ENCODE measurements at places on chromosomes 7 and 10.

- no peak for DNase-seq
These were observed 96.2 kb downstream of the VOPP1 start for GRCh38 chr7:55475855-55476803.

- DNase-seq, result no peak
These were observed 42.9 kb upstream of the ZNF716 start for GRCh38 chr7:57407125-57407524.

DNA sequence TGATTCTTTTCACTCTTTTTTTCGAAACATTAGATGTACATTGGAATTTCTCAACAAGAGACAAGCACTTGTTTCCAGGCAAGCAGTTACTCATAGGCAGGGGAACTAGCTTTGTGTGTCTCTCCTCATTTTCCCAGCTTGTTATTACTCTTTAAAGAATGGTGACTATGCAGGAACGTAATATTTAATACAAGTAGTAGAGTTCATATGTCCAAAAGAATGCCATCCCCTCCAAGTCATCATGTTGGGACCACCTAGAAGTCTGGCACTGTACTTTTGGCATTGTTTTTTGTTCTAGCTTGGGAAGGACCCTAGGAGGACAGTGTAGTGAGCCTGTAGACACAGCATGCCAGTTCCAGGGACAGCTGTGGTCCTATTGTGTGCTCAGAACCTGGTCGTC lies 650.7 kb downstream of the INHBA start:
- no peak for DNase-seq

GRCh38 chr10:48542471-48543181 lies 62.2 kb downstream of the ARHGAP22 start:
- no peak for DNase-seq

- no peak for DNase-seq
These were observed 4.0 kb downstream of the CYREN start for GRCh38 chr7:135166338-135166990.

- DNase-seq, result no peak
These were observed 244.7 kb downstream of the KIF20B start for GRCh38 chr10:89946106-89946505.

DNA sequence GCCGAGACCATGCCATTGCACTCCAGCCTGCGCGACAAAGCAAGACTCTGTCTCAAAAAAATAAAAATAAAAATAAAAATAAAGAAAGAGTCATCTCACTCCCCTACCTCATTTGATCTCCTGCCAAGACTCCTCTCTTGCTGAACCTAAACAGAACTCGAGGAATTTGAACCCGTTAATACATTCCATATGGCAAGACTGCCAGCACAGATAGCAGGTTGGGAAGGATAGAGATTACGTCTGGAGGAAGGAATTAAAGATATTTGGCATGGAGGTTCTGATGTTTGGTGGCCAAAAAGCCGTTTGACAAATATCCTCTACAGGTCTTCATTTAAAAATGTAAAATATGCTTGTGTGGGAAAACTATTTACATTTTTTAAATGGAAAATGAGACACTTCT lies 549.6 kb downstream of the HTR7 start:
- no peak for DNase-seq

DNA sequence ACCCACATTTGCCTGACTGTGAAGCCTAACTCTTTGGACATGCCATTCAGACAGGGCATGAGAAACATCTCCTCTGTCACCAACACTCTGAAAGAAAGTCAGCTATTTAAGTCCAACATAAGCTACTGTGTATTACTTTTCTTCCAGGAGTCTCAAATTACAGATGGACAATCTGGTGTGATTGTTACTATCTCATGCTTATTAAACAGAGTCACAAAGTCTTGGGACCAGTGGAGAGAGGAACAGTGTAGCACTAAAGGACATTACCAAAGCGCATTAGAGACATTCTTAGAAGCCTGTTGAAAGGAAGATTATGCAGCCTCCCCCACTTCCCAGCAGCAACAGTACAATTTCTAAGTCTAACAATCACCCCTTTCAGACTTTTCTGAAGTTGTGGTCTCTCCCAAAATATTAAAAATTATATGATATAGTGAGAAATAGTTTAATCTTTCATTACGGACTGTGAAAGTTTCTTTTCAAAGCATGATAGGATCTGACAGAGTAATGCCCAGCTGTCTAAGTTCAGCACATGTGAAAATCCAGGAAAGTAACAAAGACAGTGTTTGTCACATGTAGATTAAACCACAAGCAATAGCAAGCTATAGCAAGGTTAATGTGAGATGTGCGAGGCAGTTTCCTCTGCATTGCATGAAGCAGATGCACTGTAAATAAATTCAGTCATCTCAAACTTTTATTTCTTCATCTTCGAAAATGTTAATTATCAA lies 280.9 kb upstream of the FZD8 start:
- DNase-seq, result no peak

GRCh38 chr7:36232971-36233550 lies 80.0 kb downstream of the EEPD1 start:
- no peak for DNase-seq

DNA sequence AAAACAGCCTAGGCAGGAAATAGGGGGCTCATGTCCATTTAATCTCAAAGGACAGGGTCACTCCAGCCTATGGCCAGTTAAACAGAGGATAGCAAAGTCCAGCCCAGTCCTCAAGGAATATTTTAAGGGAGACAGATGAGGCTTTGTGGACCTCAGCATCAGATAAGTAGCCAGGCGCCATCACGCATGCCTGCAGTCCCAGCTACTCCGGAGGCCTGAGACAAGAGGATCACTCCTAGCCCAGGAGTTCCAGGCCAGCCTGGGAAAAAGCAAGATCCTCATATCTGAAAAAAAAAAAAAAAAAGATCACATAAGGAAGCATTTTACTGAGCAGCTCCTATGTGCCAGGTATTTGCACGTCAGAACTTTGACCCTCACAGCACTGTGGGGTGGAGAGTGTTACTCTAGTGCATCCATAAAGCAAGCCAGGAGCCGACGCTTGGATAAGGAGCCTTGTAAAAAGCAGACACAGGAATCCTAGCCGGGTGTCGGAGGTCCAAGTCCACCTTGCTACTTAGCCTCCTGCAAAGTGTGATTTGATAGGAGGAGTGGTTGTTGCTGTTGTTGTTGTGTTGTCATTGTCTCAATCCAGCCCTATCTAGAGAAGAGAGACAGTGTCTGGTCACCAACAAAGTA lies 61.8 kb upstream of the DOCK1 start:
- no peak for DNase-seq

DNA sequence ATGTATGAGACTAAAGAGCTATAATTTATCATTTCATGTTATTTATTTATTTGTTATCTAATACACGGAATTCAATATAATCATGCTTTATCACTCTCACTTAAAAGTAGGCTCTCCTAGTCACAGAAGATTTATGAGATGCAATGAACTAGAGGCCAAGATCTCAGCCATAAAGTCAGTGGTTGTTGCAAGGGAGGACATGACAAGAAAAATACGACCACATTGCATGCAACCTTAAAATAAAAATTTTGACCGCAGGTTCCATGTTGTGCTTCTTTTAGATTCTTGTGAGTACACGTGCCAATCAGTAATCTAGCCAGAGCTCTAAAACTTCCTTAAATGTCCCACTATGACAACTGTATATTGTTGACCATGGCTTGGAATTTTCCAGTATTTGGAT lies 75.9 kb upstream of the SP8 start:
- no peak for DNase-seq

- no peak for DNase-seq
These were observed 127.0 kb downstream of the RELN start for GRCh38 chr7:103862302-103863035.

DNA sequence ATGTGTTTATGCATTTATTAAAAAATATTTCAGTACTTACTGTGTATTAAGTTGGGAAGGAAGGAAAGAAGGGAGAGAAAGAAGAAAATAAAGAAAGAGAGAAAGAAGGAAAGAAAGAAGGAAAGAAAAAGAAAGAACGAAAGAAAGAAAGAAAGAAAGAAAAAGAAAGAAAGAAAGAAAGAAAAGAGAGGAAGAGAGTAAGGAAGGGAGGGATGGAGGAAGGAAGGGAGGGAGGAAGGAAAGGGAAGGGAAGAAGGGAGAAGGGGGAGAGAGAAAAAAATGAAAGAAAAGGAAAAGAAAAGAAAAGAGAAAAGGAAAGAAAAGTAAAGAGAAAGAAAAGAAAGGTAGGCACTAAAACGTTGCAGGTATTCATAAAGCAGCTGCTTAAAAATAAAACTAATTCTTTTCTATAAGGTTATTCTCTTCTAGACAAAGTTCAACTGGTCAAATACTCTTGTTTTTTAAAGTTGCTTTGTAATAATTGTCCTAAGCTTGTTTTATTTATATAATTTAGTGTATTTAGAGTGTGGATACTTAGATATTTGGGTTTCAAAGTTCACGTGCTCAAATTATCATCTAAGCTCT lies 703.3 kb upstream of the LRRTM3 start:
- no peak for DNase-seq

DNA sequence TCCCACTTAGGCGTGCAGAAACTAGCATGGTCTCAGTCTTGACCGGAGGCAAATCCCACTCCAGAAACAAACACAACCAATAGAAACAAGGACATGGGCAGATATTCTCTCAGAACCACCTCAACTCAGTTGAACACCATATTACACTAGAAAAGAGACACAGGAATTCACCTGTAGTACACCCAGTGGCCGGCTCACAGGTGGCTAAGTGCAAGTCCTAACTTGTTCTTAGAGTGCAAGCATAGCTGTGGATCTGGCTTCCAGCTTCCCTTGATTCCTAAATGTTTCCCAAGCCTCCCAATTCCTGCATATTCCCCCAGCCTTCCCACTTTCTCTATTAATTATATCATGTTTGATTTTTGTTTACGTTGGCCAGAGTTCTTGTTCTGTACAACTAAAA lies 164.4 kb downstream of the TPK1 start:
- no peak for DNase-seq

GRCh38 chr10:13797164-13797563 lies 210.4 kb downstream of the PRPF18 start:
- no peak for DNase-seq

DNA sequence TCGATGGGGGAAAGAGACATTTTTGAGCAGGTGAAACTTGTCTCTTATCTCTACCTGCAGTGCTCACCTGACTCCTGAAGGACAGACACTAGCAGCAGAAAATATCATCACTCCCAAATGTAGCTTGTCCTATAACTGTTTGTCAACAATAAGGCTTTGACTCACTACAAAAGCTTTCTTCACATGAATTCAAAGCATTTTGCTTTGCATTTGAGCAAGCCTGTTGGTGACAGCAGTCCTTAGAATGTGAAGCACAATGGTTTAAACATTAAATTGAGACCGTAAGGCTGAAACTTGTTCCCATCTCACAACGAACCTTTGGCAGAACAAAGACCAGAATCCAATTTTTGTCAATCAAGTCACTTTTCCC lies 30.6 kb upstream of the ZNRF2 start:
- DNase-seq, result no peak
